ENCODE measurements at places on chromosomes 5 and 9.

GRCh38 chr5:34586117-34586885 lies 69.8 kb upstream of the RAI14 start:
- DNase-seq: no peak

GRCh38 chr5:57002959-57003485 lies 51.1 kb upstream of the MIER3 start:
- no peak for DNase-seq

GRCh38 chr5:73861313-73861988 lies 235.5 kb downstream of the ARHGEF28 start:
- no peak for DNase-seq

- no peak for DNase-seq
Measured at GRCh38 chr5:79357398-79357797, 121.5 kb downstream of the JMY start.

GRCh38 chr5:30693326-30693725 lies 500.2 kb upstream of the CDH6 start:
- DNase-seq: no peak

DNA sequence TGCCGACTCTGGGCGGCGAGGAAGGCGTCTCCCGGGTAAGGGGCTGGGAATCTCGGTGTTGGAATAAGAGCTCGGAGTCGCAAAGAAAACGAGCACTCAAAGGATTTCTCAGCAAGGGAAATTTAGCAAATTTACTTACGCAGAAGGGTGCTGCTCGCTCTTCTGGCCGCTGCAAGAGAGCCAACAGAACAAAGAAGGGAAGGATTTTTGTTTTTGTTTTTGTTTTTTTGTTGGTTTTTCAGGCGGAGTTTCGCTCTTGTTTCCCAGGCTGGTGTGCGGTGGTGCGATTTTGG lies 279 bp downstream of the GTF3C5 start:
- DNase-seq: no peak

DNA sequence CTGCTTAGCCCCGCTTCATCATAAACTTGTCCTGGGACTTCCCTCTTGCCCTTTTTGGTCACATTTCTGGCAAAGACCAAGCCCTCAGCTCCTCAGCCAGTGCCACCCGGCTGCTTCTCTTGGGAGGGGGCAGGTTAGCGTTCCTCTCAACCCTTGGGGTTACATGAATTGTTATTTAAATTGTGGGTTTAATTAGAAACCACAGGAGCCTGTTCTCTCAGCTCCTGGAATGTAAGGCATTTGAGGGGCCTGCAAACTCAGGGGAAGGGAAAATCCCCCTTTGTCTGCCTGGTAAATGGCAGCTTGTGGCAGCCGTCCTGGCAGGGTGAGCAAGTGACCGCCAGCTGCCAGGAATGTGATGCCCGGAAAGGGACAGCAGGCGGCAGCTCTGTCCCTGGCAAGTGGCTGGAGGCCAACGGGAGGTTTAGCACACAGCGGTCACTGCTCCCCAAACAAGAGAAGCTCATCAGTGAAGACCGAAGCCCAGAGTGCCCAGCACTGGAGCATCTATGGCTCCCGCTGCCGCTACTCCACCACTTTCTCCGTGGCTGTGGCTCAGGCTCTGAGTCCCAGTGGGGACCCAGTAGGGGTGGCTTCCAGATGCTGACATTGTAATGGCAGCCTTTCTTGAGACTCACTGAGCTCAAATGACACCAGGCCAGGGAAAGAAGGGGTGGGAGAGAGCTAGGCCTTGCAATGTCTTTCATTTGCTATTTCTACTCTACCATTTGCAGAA lies 51.7 kb downstream of the SHB start:
- no peak for DNase-seq

DNA sequence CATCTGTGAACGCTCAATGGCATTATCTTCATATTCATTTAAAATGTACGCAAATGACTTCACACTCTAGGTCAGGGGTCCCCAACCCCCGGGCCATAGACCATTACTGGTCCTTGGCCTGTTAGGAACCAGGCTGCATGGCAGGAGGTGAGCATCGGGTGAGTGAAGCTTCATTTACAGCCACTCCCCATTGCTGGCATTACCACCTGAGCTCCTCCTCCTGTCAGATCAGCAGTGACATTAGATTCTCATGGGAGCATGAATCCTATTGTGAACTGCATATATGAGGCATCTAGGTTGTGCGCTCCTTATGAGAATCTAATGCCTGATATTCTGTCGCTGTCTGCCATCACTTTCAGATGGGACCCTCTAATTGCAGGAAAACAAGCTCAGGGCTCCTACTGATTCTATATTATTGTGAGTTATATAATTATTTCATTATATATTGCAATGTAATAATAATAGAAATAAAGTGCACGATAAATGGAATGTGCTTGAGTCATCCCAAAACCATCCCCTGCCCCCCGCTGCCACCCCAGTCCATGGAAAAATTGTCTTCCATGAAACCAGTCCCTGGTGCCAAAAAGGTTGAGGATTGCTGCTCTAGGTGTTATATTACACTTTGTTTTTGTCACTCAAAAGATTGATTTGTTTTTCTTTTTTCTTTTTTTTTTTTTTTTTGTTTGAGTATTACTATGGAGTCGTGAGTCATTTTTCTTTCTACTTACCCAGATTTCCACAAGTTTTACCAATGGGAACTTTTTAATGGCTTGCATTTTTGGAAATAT lies 127.2 kb downstream of the DOCK8 start:
- no peak for DNase-seq

DNA sequence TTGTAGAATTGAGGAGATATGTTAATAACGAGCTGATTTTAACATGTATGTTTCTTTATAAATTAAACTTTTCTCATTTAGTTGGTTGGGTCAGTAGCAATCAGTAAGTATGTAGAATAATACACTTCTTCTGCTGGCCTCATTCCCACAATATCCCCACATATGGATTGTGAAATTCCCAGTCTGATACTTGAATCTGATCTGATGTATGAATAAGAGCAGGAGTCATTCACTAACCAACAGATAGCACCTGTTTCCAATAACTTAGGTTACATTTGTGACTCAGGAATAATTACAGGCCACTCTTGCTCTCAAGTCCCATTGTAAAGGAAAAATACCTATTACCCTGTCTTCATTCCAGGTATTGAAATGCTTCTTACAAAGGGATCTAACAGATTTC lies 23.9 kb downstream of the SLC36A1 start:
- no peak for DNase-seq

DNA sequence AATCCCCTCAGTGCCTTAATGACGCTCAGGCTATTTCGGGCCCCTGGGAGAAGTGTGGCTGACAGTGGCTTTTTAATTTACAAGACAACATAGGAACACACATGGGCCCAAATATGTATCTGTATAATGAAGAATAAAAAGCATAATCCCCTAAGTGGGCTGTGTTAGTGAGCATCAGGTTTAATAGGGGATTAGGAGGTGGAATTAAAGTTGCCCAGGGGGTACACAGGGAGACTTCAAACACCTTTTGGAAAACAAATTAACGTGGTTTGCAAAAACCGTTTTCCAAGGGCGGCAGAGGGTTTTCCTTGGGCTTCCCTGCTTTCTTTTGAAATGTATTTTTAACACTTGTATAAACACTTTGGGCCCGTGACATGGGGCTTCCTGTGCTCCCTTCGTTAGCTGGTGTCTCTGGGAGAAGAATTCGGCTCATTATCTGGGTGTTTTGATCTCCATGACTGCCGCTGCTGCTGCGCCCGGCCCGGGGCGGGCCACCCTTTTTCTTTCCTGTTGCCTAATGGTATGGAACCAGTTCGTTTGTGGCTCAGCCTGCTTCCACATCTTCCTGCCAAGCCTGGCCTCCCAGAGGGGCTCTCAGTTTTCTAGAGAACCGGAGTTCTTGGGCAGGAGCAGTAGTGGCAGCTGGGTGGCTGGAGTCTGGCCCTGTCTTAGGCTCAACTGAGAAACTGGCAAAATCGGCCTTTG lies 173.0 kb downstream of the MACROH2A1 start:
- no peak for DNase-seq

DNA sequence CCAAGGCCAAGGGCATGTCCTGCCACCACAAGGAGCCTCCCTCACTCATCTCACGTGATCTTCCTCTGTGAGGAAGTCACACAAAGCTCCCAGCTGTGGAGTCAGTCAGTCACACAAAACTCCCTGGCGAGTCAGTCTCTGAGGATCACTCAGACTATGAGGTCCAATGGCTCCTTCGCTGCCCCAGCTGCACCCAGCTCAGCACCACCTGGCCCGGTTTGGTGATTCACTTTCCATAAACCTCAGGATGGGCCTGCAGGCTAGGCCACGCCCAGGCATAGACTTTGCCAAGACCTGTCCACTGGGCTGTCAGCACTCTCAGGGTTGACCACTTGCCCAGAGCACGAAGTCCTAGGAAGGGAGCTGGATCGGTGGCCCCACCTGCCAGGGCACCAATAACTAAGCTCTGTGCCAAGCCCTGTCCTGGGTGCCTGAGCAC lies 233.8 kb downstream of the HSPA4 start:
- DNase-seq: no peak

DNA sequence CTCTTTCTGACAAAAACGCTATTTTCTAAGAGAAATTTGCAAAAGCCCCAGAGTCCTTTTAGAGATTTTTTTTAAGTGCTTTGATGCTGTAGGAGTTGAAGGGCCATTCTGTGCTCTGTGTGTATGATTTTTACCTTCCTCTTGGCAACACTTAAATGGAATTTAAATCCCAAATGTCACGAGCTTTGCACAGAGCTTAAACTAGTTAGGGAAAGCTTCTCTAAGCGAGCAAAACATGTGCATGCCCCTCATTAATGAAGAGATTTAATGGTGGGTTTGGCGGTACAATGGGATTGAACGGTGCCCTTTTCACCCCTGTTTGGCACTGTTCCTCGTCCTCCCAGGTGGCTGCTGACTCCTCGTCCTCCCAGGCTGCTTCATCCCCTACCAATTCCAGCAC lies 220.7 kb downstream of the DRD1 start:
- DNase-seq: no peak

DNA sequence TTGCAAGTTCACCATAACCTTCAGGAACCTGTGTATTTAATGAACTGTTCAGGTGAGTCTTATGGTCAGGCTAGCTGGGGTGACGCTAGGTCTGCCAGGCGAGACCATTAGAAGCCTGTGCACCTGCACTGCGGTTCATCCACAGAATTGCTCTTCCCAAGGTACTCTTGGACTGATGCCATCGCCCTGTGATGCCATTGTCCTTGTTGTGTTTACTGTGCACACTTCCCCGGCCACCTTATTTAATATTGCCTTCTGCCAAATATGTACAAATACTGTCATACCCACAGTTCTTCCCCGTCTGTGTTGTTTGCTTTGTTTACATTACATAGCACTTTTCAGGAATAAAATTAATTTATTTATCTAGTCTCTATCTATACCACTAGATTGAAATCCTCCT lies 66.3 kb downstream of the RCL1 start:
- DNase-seq: no peak

DNA sequence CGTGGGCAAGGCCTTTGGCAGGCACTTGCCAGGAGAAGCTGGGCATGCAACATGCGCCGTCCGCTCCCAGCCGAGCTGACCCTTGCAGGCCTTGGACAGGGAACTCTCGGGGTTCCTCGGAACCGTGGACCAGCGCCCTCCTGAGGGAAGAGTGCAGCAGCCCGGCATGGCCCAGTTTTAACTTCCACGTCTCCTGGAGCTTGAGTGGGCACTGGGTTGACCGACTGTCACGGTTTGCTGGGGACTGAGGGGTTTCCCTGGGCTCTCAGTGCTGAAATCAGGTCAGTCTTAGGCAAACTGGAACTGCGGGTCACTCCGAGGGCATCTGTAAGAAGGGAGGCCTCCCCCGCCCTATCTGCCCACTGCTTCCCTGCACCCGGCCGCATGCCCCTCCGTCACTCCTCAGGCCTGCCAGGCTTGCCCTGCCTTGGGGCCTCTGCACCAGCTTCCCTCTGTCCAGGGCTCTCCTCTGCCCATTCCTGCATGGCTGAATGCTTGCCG lies 87.0 kb upstream of the PHYKPL start:
- no peak for DNase-seq

GRCh38 chr9:589723-590122 lies 251.8 kb upstream of the DMRT1 start:
- no peak for DNase-seq

GRCh38 chr5:159133041-159133741 lies 33.5 kb upstream of the EBF1 start:
- no peak for DNase-seq

DNA sequence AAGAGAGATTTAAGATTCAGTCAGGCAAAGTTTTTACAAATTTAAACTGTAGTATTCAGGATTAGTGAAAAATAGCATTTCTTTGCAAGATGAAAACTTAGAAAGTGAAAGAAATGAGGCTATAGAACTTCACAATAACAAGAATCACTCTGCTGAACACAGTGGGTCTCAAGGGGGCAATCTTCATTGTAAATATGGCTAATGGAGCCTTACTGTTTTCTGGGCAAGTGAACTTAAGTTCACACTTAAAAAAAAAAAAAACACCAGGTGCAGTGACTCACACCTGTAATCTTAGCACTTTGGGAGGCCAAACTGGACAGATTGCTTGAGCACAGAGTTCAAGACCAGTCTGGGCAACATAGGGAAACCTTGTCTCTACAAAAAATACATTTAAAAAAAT lies 175.9 kb upstream of the SNX2 start:
- DNase-seq: no peak

DNA sequence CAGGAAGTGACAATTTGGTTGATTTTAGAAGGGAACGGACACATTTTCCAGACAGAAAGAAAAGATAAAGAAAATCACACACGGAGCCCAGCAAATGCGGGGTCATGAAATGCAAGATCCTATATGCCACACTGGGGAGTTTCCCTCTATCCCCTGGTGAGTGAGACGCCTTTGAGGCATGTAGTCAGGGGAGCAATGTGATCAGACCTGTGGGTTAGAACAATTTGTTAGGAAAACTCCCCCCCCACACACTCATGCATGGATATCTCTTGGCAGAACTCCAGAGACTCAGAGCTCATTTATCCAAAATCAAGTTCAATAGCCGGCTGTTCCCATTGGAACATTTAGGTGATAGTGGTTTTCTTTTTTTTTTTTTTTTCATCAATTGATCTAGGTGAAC lies 71.7 kb upstream of the TRIO start:
- no peak for DNase-seq

GRCh38 chr9:134487066-134487710 lies 154.4 kb upstream of the COL5A1 start:
- peak; percentile 51 for DNase-seq

DNA sequence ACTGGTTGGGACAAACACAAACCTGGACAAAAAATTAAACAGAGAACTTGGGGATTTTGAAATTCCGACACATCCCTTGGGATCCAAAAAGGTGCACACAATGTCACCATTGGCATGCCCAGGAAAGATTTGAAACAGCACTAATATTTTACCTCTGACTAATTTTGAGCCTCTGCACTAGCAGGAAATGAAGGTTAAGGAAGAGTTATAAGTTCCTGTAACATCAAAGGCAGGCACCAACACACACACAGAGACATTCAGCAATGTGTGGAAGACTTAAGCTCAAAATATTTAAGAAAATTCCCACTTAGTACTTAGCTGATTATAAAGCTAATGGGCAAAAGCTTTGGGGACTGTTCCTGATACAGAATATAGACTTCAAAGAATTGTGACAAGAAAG lies 247.0 kb downstream of the CDH9 start:
- no peak for DNase-seq

Data from activated naive CD4-positive, alpha-beta T cell treated with anti-CD3 and anti-CD28 coated beads, Interleukin-2, amount 50 U/mL, for 72 hours (primary cell).